ENCODE measurements at places on chromosomes 5 and 9. TPM values are rescaled to one million over a fixed set of nuclear protein-coding genes. Genes with fewer than 3 reads are reported as not detected.

DNA sequence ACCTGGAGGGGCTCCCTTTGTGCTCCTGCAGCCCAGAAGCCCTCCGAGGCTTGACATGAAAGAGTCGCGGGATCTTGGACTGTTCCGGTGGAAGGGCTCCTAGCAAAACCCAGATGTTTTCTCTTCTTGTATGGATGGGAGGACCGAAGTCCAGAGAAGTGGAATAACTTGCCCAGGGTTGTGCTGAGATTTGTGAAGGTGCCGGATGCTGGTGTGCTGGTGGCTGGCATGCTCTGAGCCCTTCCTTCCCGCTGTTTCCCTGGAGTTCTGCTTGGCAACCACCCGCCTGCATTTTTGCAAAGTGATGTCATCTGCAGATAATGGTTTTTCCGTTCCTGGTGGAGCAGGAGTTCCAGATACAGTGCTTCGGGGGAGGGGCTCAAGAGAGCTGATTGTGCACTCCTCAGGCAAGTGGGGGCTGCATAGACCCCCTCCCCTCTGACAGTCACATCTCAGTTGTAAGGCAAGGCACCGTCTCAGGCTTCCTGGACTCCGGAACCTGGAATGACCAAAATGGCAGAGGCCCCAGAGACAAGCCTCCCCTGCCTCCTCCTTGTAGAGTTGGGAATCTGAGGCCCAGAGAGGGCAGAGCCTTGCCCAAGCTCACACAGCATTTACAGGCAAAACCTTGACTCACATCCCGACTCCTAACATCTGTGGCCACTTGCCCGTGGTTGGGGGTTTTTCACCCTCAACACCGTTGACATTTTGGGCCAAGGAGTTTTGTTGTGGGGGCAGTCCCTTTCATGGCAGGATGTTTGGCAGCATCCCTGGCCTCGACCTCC, 157.0 kb downstream of the RGS3 start:
- DNase-seq = peak; percentile 78

DNA sequence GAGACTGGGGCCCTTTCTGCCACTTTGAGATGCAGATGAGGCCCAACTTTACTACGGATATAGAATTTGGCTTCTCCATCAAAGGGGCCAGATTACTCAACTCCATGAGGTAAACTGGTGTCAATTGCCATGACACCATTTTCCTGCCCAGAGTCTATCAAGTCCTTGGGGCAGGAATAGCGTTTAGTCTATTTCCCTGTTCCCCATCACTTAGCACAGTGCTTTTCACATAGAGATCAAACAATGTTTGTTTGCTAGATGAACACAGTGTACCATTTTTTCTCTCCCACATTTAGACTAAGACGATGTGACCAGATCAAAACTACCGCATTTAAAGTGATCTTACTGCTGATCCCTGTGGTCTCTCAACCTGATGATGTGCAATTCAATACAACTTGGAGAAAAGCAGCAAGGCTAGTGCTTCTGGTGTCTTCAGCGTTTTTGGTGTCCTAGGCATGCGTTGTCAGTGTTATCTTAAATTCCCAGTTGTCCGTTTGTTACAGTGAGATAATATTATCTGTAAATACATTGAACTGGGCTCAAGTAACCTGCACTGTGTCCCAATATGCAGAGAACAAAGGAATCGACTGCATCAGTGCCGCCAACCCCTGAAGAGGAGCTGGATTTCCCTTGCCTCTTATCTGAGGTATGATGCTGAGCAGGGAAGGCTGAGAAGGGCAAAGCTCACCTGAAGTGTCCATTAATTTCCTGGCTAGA, 446.2 kb downstream of the PLK2 start:
- DNase-seq = no peak

DNA sequence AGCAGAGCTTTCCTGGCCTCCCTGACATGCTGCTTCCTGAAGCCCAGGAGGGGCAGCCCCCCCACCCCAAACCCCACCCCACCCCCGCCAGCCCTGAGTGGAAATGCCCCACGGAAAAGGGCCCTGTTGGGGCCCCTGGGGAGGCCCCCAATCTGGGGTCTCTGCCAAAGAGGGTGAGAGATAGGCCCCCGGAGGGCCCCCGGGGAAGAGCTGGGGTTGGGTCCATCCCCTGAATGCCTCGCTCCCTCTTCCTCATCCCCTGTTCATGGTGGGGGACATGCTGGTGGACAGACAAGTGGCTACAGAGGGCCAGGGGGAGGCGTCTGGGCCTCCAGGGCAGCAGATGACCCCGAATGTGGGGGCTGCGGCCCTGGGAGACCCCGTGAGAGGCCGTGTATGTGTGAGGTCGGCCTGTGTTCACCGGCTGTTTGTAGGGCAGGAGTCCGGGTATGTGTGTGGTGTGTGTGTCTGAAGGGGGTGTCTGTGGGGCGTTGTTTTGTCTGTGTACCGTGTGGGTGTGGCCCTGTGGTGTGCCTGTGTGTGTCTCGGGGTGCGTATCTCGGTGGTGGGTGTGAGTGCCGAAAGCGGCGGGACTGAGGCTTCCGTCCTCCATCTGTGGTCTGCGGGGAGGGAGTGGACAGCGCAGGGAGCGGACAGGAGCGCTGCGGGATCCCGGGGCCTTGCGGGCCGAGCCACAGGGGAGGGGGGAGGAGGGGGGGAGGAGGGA, 11.3 kb downstream of the C9orf50 start:
- no peak for DNase-seq

- DNase-seq = no peak
Measured at GRCh38 chr9:2109069-2109650, 94.0 kb downstream of the SMARCA2 start.

GRCh38 chr9:134059661-134060395, 8.0 kb downstream of the BRD3 start:
- no peak for DNase-seq

DNA sequence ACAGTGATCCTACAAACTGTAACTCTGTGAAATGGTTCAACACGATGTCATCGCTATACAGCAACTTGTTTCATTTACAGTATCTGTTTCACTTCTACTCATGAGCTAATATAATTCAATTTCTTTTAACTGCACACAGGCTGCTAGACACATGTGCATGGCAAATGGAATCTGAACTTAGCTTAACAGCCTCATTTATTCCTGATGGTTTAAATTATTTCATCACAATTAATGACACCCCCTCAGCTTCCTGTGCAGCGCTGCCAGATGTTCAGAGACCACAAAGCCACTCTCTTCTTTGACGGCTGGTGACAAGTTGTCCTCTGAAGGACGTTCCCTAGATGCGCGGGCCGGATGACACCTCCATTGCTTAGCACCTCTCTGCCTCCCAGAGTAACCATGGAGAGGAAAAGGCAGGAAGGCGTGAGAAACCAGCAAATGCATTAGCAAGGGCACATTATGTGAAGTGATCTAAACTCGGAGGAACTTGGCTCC, 191.1 kb downstream of the BNC2 start:
- no peak for DNase-seq

DNA sequence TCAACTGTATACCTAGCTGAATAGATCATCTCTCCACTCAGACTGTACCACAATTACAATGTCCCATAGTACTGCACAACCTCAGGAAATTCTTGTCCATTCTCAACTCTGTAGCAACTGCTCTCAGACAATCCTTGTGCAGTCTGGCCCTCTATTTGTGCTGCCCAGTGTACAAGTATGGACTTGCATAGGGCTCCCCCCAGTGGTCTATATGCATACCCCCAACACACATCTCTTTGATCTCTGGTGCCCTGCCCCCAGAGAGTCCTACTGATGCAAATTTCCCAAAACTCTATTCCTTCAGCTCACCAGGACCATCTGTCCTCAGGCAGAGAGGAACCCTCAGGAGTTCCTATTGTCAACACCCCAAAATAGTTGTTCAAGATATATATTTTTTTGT, 205.3 kb downstream of the SLCO4C1 start:
- no peak for DNase-seq

GRCh38 chr5:17276445-17276844, 59.0 kb downstream of the BASP1 start:
- DNase-seq = no peak

DNA sequence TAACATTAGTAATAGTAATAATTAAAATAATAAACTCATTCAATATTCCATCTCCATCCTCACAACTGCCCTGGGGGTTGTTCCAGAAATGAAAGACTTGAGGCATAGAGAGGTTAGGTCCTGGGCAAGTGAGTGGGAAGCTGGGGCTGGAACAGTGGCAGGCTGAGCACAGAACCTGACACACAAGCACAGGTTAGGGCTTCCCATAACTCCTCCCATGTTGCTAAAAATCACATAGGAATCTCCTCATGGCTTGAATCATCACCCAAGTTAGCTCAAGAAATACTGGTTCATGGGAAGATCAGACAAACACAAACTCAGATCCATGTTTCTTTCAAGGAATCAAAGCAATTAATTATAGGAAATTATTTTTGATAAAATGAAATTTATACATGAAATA, 487.7 kb downstream of the SEMA5A start:
- DNase-seq = peak; percentile 85

- no peak for DNase-seq
Measured at GRCh38 chr9:40913928-40914673, 214.4 kb downstream of the FOXD4L6 start.

DNA sequence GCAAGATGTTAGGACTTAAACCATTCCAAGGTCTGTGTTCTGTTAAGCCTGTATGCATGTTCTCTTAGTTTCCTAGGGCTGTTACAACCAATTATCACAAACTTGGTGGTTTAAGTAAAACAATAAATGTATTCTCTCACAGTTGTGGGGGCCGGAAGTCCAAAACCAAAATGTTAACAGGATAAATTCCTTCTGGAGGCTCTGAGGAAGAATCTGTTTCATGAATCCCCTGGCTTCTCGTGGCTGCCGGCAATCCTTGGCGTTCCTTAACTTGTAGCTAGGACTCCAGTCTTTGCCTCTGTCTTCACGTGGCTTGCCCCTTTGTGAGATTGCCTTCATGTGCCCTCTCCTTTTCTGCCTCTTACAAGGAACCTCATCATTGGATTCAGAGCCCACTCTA, 30.4 kb downstream of the FEM1C start:
- DNase-seq = no peak

- no peak for DNase-seq
Measured at GRCh38 chr5:32474209-32474854, 29.8 kb upstream of the ZFR start.

SPINK7 gene
- total RNA-seq = not detected

LHX6 gene
- 7.9 TPM for total RNA-seq

SYK gene
- total RNA-seq = 1.7 TPM

MRPS30 gene
- 68.7 TPM for total RNA-seq

Data from mammary epithelial cell (primary cell).